Purkinje cell (primary cell): ENCODE measurements at places on chromosomes 16 and 17. TPM values are rescaled to one million over a fixed set of nuclear protein-coding genes. Genes with fewer than 3 reads are reported as not detected.

SNAI3 gene
- not detected in 2 replicates for polyA plus RNA-seq

TP53TG3 gene
- polyA plus RNA-seq: not detected in 2 replicates

SPOP gene
- 37.4 and 46.7 TPM in 2 replicates for polyA plus RNA-seq

SOX8 gene
- 0.12 and 0.13 TPM in 2 replicates for polyA plus RNA-seq

PIRT gene
- 0.20 and 0.95 TPM in 2 replicates for polyA plus RNA-seq

TBC1D3B gene
- not detected in 2 replicates for polyA plus RNA-seq

NECAB2 gene
- polyA plus RNA-seq: 21.3 TPM in 1 of 2 replicates, not detected in the other

PAFAH1B1 gene
- polyA plus RNA-seq: 115 and 116 TPM in 2 replicates

AIPL1 gene
- polyA plus RNA-seq: not detected in 2 replicates

ZNF689 gene
- polyA plus RNA-seq: 0.94 and 1.2 TPM in 2 replicates

LPO gene
- polyA plus RNA-seq: not detected in 2 replicates

FZD2 gene
- polyA plus RNA-seq: not detected in 2 replicates

KRT222 gene
- 172 and 190 TPM in 2 replicates for polyA plus RNA-seq
